DMS79 treated with DMSO at 0.1 percent for 48 hours (cell line): ENCODE measurements at places on chromosomes 2 and 18.

DNA sequence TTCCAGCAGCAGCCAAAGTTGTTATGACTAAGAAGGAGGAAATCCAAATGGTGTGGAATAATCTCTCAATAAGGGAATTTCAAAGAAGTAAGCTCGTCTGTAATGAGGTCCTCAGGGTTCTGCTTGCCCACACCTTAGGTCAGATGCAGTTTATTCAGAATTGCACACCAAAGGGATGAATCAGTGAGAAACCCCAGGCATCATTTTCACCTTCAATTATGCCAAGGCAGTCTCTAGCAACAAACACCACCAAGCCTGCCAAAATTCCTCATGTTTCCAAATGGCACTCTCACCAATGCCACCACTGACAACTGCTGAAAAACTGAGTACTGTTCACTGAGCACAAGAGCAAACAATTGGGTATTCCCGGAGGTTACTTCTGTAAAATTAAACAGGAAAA is 43.6 kb downstream of the KCNG3 start:
- no peak for DNase-seq

DNA sequence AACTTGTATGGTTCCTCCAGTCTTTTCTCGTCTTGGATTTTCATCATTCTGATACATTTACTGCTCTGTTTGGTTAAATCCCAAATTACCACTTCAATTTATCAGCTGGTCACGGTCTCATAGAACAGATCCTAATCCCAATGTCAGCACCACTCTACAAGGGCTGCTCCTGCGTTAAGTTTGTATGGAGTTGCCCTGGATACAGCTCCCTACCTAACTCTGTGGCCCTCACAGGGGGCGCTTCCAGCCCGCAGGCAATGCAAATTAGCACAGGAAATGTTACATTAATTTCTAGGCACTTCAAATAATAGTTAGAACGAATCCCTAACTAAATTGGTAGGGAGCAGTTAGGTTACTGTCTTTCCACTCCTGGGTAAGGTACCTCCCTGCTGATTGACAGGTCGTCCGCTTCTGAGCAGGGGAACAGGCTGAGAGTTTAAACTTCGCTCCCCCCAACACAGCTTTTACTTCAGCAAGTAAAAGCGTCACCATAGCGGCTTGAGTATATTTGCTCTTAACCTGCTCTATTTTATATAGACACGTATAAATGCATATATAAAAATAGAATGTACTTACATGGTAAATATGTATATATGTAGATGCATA is 238.5 kb upstream of the FANCL start:
- DNase-seq: peak; percentile 51

- DNase-seq: no peak
These were observed 153.4 kb downstream of the SH3RF3 start for GRCh38 chr2:109282360-109282759.

- DNase-seq: no peak
These were observed 128.1 kb upstream of the AQP4 start for GRCh38 chr18:26993568-26993967.

GRCh38 chr18:48956356-48956755 is 5.6 kb upstream of the SMAD7 start:
- DNase-seq: no peak

DNA sequence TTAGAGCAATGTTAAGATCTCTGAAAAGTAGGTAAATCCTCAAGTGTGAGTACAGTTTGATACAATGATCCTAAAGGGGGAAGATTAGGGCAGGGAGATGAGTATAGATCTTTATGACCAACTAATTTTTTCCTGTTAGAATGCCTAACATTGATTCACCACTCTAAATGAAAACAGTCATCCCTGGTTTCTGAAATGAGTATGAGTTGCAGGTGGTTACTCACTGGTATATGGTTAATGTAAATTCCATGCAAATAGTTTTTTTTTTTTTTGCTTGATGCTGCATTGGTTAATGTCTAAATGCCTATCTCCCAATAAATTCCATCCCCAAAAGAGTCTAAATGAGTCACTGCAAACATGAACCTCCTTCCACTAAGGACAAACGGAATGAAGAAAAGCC is 55.0 kb upstream of the SERPINB2 start:
- no peak for DNase-seq

DNA sequence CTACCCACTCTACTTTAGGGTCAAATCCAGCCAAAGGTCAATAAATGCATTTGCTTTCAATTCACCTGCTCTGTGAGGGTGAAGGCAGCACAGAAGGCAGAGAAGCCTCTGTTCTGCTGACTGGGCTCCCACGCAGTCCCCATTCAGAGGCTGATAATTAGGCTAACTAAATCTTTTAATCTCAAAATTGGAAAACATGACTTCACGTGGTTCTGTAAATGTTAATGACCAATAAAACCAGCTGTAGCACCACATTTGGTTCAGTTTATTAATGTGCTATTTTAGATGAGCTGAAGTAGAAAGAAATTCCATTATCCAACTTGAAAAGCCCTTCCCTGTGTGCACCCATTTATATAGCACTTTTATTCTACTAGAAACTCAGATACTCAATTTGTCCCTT is 310.6 kb downstream of the C1D start:
- no peak for DNase-seq

- DNase-seq: no peak
These were observed 29.9 kb upstream of the NAPG start for GRCh38 chr18:10495936-10496335.

GRCh38 chr2:88614497-88615157 is 12.6 kb downstream of the EIF2AK3 start:
- DNase-seq: no peak

GRCh38 chr18:32284284-32284683 is 94.4 kb downstream of the MEP1B start:
- DNase-seq: no peak
